ENCODE measurements at places on chromosomes 7 and 10.
A peak's percentile ranks its signal among the peaks of the same experiment; 100 is the strongest.

DNA sequence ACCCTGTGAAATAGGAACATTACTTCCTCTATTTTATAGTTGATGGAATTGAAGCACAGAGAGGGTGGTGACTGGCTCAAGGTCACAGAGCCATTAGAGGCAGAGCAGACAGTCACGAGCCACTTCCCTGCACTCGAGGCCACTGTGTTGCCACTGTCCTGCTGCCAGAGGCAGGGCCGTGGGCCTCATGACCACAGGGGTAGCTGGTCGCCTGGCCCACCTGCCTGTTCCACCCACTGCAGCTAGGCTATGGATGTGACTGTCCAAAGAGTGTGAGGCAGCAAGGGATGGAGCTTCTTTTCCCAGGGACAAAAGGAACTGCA is 38.2 kb downstream of the RPS24 start:
- no peak for DNase-seq

DNA sequence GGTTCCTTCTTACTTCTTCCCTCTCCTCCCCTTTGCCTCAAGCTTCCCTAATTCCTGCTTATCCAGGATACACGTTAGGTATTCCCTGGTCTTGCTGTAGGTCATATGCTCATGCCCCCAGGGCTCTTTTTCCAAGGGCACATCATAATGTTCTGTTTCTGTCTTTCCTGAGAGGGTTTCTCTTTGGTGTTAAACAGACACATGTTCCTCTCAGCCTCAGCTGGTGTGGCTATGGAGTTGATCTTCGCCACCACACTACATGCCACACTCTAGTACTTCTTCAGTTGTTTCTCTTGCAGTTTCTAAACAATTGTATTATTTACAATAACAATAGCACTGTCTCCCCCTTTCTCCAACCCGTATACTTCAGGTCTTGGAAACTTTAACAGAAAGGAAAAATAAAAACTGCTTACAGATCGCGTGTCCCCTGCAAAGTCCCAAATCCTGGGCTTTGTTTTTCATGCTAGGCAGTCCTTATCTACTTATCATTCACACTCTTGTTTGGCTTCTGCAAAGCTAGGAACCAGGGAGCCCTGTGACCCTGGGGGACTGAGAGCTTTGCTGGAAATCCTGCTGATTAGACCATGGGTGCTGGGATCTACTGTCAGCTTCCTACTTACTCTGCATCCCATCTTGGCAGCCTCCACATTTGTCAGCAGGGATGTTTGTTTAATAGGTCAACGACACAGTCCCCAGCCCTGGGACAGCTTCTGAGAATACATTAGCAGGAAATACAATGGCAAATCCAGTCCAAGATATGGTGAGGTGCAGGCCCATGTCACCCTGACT is 193.9 kb upstream of the BMPER start:
- no peak for DNase-seq

- DNase-seq, result peak; percentile 85
These were observed 19.4 kb downstream of the ZMIZ2 start for GRCh38 chr7:44767912-44768627.

DNA sequence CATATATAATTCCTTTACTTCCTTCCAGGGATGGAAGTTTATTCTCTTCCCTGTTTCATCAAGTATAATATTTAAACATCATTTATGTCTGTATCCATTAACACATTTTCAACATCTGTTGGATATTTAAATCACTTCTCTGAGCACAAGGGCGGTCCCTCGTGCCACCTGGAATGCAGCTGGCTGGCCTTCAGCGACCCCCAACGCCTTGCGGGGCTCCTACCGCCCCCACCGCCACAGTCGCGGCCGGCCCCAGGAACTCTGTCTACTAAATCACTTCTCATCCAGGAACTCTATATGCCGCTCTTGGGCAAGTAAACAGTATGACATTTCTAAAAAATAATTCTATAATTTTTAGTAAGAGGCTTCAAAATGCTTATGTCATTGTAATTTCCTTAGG is 221.1 kb upstream of the PTN start:
- DNase-seq, result no peak

DNA sequence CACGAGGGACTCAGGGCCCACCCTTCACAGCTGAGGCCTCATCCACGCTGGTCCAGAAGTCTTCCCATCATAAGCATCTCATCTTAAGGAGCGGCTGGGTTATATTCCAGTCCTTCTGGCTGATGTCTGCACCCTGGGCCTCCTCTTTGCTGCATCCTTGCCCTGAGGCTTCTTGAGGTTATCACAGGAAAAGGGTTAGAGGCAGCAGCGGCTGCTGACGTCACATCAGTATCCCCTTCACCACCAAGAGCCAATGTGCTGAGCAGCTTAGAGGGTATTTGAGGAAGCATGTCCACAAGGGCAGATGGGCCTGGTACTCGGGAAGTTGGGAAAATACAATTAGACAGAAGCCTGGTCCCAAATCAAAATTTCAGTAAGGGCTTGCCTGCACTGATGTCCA is 125.1 kb downstream of the PLXNA4 start:
- DNase-seq, result no peak

GRCh38 chr7:158111049-158111751 is 476.4 kb downstream of the PTPRN2 start:
- no peak for DNase-seq

GRCh38 chr7:149291036-149291780 is 29.2 kb downstream of the ZNF783 start:
- DNase-seq, result no peak

DNA sequence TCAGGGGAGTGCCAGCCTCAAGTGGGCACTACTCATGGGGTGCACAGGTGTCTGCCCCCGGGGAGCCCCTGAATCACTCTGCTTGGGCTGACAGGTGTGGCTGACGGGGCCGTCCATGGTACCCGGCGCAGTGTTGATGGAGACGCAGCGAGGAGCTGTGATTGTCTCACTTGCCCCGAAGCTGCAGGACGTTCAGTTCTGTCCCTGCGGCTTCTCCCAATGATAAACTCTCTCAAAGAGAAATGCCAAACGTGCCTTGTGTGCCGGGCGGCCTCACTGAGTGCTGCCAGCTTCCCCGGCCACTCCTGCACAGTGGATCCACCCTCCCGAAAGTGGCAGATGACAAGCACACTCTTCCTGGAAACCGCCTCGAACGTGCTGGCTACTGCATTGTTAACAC is 203.2 kb downstream of the DNAJB6 start:
- DNase-seq, result peak; percentile 33
